ENCODE measurements at places on chromosomes 2 and 18.

GRCh38 chr2:174383796-174384195 lies 11.7 kb upstream of the SCRN3 start:
- DNase-seq: no peak

- DNase-seq: no peak
Observed at GRCh38 chr2:69456950-69457445, 19.8 kb upstream of the NFU1 start.

GRCh38 chr2:135831180-135831812 lies 5.7 kb downstream of the LCT start:
- DNase-seq: no peak

GRCh38 chr2:197345846-197346370 lies 35.3 kb upstream of the ANKRD44 start:
- no peak for DNase-seq

GRCh38 chr2:206433190-206433589 lies 10.1 kb upstream of the ADAM23 start:
- no peak for DNase-seq

DNA sequence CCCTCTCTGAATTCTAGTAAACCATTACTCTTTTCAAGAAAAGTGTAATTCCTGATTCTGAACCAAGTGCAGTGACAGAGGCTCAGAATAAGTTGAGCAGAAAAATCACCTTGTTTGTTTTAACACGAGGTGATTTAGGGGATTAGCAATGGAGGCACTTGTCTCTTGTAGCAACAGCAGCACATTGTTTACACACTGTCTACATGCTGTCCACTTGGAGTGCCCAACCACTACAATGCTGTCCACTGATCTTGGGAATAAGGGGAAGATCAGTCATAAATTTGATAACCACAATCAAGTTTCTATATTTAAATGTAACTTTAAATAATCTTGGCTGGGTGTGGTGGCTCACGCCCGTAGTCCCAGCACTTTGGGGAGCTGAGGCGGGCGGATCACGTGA lies 13.9 kb upstream of the RMND5A start:
- DNase-seq: no peak
